ENCODE measurements at places on chromosomes 11 and 22. TPM values are rescaled to one million over a fixed set of nuclear protein-coding genes. Genes with fewer than 3 reads are reported as not detected.

DNA sequence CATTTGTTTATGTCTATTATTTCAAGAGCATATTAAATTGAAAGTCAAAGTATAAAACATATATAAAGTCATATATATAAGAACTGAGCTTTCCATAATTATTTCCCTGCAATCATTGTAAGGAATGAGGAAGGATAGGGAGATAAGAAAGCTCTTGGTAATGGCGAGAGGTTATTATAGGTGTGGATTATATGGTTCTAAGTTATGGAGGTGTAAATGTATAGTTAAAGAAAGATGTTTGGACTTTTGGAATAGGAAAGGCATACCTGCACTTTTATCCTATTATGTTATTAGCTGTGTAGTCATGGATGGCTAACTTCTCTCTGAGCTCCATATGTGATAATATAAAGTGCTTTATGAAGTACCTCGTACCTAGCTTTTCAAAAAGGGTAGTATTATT lies 127.6 kb downstream of the LUZP2 start:
- no peak for DNase-seq

DNA sequence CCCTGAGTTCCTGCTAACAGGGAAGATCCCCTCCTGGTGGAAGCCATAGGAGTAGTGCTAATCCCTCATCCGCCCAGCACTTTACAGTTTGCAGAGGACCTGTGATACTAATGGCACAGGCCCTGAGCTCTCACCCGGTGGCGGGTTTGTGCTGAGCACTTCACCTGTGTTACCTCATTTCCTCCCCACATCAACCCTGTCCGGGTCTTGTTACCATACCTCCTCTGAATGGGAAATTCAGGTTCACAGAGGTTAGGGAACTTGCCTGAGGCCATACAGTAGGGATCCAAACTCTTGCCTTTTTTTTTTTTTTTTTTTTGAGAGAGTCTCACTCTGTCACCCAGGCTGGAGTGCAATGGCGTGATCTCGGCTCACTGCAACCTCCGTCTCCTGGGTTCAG lies 25.2 kb downstream of the CAPN1 start:
- no peak for DNase-seq

GRCh38 chr11:35352077-35352888 lies 67.1 kb downstream of the SLC1A2 start:
- DNase-seq: no peak

DNA sequence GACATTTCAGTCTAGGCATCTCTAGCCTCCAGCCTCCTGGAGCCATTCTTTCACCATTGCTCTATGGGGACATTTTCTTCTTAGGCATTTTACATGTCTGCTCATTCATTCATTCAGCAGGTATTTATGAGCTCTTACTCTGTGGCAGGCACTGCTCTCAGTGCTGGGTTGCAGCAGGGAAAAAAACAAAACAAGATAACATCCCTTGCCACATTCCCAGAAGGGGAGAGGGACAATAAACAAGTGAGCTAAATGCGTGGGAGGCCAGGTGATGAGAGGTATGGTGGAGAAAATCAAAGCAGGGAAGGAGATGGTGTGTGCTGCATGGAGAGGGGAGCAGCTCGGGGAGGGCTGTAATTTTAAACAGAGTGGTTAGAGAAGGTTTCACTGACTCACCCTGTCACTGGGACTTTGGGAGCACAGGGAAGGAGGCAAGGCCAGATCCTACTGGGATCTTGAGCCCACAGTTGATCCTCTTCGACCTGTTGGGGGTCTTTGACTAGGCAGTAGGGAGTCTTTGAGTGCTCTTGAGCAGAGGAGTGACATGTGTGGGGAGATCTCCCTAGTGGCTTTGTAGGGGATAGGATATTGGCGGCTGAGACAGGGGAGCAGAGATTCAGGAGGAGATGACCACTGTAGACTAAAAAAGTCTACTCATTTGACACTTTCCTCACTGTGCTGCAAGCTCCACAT lies 17.0 kb downstream of the MICAL2 start:
- no peak for DNase-seq

FOLR2 gene
- 1.2 TPM for polyA plus RNA-seq

GRM5 gene
- polyA plus RNA-seq: 0.12 TPM

EFCAB6 gene
- polyA plus RNA-seq: 0.59 TPM

DNA sequence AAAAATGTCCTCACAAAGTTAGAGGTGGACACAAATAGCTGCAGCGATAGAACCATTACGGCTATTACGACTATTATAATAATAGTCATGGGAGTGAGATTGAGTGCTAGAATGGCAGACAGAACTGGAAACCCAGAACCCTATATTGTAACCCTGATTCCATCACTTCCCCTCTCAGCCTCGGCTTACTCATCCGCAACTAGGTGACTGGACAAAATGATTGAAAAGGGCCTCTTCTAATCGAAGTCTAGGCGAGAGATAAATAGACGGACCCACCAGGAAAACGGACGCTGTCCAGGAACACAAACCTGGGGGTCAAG lies 629 bp downstream of the PSMA1 start:
- DNase-seq: no peak

DNA sequence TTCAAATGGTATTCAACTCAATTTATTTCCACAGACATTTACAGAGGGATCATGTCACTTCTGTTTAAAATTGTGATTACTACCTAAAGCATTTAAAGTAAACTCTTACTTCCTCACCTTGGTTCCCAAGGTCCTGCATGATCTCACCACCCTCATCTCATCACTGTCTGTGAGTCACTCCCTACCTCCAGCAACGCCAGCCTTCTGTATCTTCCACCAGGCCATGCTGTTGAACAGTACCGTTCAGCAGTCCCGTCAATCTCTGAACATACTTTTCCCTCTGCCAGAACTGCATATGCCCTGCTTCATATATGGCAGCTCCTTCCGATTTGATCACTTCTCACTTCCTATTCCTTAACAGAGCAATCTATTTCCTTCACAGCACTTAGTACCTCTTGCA lies 2.0 kb downstream of the FBXO3 start:
- DNase-seq: peak; percentile 31

KRTAP5-10 gene
- polyA plus RNA-seq: not detected

ISX gene
- 17.7 TPM for polyA plus RNA-seq

DNA sequence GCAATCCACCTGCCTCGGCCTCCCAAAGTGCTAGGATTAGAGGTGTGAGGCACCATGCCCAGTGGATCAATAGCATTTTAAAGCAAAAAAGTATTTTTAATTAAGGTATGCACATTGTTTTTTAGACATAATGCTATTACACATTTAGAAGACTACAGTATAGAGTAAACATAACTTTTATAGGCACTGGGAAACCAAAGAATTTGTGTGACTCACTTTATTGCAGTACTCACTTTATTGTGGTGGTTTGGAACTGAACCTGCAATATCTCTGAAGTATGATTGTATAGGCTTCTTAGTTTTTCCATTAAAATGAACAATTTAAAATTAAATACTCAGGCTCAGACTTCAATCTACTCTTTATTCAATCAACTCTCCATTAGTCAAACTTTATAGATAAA lies 17.5 kb upstream of the CD3E start:
- peak; percentile 30 for DNase-seq

ZNF195 gene
- polyA plus RNA-seq: 27.5 TPM

- no peak for DNase-seq
These were observed 125.6 kb downstream of the SPATA19 start for GRCh38 chr11:133719532-133720235.

DNA sequence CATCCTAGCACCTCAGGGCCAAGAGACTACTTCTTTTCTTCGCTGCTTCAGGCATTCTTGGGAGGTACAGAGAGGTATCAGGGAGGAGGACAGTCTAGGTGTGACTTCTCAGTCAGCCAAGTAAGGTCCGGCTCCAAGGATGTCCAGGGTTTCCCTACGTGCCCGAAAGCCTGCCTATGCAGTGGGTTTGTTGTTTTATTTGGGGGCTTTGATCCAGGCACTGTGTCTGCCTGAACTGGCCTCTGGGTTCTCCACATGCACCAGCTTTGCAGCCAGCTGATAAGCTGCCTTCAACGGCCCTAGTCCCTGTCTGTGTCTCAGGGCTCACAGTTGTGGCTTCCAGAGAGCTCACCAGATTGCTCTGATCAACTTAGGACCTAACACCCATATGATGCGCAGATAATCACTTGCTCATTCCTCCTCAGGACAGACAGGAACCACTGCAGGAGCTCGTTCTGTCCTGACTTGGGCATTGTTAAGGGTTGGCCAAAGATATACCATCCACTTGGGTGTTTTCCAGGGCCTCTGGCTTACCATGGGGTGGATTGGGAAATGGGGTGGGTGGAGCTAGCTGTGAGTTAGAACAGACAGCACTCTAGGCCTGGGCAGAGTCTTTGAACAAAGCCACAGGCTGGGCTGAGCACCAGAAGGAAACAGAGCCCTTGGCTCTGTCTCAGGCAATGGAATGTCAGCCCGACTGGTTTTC lies 45.5 kb upstream of the CRYBB3 start:
- DNase-seq: peak; percentile 60

GRCh38 chr22:25354456-25354855 lies 135.0 kb downstream of the CRYBB2 start:
- DNase-seq: no peak

DNA sequence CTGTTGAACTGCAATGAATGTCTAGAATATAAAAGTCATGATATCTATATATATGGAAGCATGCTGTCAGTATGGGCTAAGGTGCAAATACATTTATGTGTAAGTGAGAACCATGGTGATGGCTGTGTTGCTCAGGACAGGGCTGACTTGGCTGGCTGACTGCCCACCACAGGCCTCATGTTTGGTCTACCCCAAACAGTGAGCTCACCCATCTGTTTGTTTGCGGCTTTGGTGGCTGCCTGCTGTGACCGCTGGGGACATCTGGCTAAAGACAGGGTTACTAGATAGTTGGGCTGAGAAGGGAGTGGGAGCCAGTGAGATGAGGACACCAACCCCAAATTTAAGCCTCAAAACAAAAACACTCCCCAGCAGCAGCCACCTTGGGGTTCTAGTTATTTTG lies 6.3 kb downstream of the CD44 start:
- no peak for DNase-seq

MYOD1 gene
- polyA plus RNA-seq: not detected

DNA sequence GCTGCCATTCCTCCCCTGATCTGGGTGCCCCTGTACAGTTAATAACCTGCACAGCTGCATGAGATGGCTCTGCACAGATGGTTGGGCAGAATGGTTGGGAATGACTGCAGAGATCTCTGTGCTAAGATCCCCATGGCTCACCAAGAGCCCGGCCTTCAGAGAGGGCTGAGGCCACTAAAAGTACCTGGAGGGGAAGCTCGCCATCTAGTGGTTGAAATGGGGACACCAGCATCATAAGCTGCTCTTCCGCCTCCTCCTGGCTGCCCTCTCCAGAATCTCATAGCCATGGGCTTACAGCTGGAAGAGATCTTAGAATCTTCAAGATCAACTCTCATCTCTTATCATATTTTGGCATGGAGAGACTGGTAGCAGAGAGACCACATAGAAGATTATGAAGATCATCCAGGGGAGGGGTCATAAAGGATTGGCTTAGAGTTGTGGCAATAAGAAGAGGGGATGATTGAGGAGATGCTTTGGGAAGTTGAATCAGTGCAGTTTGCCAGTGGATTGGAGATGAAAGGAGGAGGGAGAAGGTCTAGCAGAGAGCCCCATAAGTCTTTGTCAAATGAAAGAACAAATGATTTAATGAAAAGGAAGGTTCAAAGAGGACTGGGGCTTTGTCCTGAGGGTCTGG lies 22.0 kb upstream of the TLCD5 start:
- DNase-seq: peak; percentile 91

- DNase-seq: no peak
These were observed 127.2 kb upstream of the B3GAT1 start for GRCh38 chr11:134539285-134539684.

GRCh38 chr11:106262852-106263251 lies 185.4 kb downstream of the AASDHPPT start:
- DNase-seq: no peak

DNA sequence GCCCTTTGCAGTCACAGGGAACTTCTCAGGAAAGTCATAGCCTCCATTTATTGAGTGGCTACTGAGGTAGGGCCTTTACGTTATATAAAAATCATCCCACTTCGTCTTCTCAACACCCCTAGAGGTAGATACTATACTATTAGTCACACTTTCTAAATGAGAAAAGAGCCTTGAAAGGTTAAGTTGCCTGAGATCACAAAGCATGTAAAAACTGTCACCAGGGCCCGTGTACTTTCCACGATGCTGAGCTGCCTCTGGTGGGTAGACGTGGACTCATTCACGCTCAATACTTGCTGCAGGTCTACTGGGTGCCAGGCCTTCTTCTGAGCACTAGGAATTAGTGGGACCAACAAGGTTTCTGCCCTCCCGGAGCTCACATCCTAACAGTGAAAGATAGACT lies 16.3 kb downstream of the CHRDL2 start:
- DNase-seq: no peak

GRCh38 chr11:34165121-34165520 lies 59.7 kb downstream of the NAT10 start:
- DNase-seq: no peak

GRCh38 chr11:126426820-126427749 lies 71.6 kb downstream of the ST3GAL4 start:
- no peak for DNase-seq

DNA sequence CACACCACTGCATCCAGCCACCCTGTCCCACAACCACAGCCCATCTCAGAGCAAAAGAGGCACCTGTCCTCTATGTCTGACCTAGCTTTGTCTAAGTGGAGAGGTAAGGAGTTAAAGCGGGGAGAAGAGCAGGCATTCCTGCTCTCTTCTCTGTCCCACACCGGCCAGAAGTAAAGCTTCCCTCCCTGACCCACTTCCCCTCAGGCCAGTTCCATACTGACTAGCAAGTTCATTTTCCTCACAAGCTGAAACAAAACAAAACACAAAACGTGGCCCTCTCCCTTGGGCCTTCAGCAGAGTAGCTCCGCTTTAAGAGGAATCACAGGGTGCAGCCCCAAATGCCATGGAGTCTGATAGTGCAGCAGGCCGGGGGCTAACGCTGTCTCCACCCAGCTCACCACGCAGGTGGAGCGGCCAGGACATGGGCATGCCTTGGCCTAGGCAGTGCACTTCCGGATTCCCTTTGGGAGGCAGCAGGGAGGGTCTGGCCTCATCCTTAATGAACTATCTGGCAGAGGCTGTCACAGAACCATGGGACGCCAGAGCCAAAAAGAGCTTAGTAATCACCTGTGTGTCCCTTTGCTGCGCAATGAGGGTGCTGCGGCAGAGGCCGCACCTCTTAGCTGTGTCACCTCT lies 34.0 kb downstream of the FLI1 start:
- no peak for DNase-seq

DNA sequence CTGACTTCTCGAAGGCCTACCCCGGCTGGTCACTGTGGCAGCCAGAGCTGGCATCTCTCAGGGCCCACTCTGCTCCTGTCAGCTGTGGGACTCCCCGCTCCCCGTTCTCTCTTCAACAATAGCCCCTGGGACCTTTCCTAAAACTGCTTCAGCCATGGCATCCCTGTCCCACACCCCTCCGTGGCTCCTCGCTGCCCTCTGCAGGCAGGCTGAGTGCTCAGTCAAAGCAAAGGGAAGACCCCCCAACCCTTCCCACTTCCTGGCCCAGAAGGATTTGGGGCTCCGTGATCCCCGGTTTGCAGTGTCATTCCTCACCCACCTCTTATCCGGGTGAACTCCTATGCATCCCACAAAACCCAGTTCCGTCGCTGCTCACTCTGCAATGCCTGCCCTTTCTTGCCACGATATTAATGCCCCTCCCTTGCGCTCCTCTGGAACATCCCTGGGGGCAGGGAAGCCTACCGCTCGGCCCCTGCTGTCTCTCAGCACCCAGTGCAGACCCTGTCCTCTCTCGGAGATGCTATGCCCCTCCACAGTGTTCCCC lies 1.6 kb upstream of the TH start:
- DNase-seq: no peak

GRCh38 chr11:11793073-11793472 lies 48.7 kb upstream of the USP47 start:
- DNase-seq: no peak
